Activated naive CD8-positive, alpha-beta T cell treated with anti-CD3 and anti-CD28 coated beads, Interleukin-2, amount 50 U/mL, for 16 hours (primary cell): ENCODE measurements at places on chromosomes 4 and X.

- no peak for DNase-seq
These were observed 34.5 kb upstream of the KDR start for GRCh38 chr4:55159851-55160250.

DNA sequence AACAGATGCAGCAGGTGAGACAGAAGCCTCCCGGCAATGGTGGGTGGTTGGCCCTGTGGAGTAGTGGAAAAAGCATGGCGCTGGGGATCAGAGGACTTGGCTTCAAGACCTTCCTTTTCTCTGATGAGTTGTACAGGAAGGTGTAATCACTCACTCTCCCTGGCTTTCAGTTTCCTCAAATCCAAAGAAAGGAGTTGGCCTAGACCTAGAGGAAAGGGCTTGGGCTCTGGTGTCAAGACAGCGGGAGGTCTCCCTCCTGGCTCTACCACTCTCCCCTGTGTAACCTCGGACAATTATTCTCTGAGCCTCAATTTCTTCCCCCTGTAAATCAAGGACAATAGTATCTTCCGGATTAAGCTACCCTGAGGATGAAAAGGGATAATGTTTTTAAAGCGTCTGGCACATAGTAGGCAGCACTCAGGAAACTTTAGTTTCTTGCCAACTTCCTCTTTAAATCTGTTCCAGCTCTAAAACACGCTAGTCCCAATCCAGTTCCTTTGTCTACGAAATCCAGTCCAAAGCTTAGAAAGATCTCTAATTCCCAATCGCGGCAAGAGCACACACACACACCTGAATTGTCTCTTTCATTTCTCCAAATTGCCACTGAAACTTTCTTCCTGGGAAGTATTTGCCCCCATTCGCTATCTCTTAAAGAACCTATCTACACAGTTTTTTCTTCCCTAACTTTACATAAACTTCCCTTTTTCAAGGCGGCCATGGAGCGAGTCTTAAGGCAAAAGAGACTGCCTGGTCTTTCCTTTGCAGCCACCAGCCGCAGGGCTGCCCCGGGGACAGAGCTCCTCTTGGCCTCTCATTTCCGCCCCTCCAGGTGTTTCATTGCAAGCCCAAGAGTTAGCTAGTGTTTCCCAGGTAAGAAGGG lies 29.9 kb upstream of the GPC4 start:
- DNase-seq, result no peak

- DNase-seq, result no peak
These were observed 241.2 kb downstream of the BCOR start for GRCh38 chrX:39856472-39857121.

- no peak for DNase-seq
These were observed 156.9 kb downstream of the SLIT2 start for GRCh38 chr4:20408611-20409010.

DNA sequence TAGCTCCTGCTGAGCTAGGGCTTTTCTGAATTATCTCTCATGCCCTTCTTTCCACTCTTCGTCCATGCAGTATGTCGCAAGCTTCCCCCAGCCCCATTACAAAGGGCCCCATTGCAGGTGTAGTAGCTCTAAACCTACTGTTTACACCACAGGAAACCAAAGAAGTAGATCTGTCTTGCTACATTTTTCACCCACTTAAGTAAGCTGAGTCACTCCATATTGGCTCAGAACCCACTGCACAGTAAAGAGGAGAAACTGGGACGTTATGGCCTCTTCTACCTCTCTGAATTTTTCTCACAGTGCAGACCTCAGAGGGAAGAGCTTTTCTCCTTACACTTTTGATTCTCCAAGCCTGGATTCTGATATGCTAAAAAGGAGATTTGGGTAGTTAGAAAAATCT lies 200.2 kb downstream of the SMARCA1 start:
- no peak for DNase-seq

DNA sequence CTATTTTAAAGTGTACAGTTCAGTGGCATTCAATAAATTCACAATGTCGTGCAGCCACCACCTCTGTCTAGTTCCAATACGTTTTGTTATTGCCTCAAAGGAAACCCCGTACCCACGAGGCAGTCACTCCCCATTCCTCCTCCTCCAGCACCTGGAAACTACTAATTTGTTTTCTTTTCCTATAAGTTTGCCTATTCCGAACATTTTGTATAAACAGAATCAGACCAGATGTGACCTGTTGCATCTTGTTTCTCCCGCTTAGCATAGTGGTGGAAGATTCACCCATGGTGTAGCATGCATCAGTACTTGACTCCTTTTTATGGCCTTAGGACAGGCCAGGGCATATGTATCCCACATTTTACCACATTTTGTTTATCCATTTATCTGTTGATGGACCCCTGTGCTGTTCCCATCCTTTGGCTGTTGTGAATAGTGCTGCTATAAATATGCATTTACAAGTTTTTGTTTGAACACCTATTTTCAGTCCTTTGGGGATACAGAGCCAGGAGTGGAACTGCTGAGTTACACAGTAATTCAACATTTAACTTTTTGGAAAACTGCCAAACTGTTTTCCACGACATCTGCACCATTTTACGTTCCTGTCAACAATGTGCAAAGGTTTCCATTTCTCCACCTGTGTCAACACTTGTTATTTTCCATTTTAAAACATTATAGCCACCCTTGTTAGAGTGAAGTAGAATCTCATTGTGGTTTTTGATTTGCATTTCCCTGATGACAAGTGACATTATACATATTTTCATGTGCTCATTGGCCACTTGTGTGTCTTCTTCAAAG lies 57.8 kb upstream of the STX18 start:
- DNase-seq, result no peak

DNA sequence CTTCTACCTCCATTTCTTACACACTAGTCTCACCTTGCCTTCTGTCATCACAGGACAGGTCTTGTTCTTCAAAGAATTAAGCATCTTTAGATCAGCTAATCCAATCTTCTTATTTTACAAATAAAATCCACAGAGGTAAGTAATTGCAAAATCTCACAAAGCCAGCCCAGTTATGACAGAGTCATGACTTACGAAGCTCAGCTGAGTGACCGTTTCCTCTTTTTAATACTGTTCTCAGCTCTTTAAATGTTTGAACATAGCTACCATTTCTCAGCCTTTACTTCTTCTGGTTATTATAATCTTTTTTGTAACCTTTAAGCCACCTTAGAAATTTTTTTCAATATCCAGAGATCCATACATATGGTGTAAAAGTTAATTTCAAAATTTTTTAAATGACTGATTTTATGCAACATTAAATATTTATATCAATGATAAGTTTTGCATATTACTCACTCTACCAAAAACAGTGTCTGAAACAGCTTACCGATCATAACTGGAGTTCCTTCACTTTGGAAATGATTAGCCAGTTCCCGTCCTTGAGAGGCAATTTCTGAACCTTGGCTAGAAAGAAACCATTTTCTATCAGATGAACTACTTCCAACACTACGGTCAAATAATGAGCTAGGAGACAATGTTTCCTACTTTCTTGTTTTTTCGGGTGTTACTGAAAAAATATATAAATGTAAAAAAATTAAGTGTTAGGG lies 8.8 kb downstream of the ANKRD37 start:
- DNase-seq, result no peak

DNA sequence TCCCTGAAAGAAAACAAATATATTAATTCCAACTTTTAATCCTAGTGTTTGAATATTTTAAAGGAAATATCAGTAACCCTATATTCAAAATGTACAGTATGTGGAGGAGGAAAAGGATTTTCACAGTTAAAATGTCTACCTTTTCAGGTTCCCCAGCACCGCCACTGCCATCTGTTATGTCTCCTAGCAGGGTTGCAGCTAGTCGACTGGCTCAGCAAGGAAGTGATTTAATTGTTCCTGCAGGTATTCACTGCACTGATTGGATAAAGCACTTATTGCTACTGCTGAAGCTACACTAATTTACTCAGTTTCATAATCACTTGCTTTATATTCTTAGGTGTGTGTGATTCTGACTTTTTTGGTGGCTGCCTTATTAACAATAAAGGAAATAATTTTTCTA lies 65.5 kb upstream of the FHDC1 start:
- no peak for DNase-seq

DNA sequence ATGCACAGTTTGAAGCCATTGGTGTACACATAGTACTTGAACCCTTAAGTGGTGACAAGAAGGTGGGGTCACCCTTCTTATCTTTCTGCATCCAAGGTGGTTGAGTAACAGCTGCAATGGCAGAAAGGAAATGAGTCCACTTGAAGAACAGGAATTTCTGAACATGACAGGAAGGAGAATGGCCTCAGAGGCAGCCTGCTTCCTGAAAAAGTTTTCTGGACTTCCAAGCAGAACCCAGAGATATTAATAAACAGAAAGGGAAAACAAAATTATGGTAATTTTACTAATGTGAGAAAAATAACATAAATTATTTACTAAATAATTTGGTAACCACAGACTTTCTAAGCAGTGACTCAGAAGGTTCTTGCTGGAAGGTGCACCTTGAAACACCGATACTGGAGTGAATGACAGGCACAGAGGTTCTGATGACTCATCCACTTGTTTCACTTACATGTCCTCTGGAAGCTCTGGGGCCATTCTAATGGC lies 119.9 kb upstream of the HS3ST1 start:
- DNase-seq, result no peak

GRCh38 chr4:105741548-105741947 lies 33.0 kb downstream of the GSTCD start:
- no peak for DNase-seq

DNA sequence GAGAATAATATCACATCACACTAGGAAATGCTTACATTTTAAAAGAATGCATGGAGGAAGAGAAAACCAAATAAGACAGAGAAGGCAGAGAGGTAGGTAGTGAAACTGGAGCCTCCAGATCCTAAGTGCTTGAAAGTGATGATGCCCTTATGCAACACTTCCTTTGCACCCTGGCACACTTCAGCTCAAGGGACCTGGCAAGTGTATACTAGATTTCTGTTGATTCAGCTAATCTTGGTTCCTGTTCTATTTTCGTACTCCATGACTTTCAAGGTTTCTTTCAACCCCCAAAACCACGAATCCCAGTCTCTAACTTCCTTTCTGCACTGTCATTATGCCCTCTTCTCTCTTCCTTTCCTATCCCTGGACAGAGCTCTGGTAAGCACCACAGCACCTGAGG lies 36.9 kb upstream of the SH3KBP1 start:
- DNase-seq, result no peak

GRCh38 chr4:69026974-69027373 lies 69.3 kb upstream of the UGT2B7 start:
- no peak for DNase-seq

GRCh38 chr4:23978002-23978401 lies 88.2 kb upstream of the PPARGC1A start:
- no peak for DNase-seq

- DNase-seq, result no peak
These were observed 14.8 kb downstream of the DCAF8L1 start for GRCh38 chrX:27966492-27966891.

GRCh38 chr4:132003593-132003992 lies 1145.5 kb upstream of the PCDH10 start:
- no peak for DNase-seq

DNA sequence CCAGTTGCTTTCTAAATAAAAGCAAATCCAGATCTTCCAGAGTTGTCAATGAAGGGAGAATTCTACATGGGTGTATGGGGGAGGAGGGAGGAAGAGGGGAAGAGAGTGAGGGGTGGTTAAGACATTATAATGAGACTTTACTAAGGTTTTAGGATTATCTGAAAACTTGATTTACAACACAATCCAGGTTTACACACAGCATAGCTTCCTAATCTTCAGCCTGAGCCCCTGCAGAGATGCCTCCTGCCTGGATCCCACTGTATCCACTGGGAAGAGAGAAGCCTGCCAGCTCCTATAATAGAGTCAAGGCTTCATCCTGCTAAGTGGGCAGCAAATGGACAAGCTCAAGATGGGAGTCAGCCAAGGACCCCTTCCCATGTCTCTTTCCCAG lies 85.6 kb upstream of the KIT start:
- DNase-seq, result no peak
